Activated effector memory CD4-positive, alpha-beta T cell treated with Interleukin-2 at 50 U/mL for 16 hours (primary cell): ENCODE measurements at places on chromosomes 12 and 14.
A peak's percentile ranks its signal among the peaks of the same experiment; 100 is the strongest.

GRCh38 chr14:58828298-58828697 is 190.5 kb downstream of the DACT1 start:
- no peak for DNase-seq

DNA sequence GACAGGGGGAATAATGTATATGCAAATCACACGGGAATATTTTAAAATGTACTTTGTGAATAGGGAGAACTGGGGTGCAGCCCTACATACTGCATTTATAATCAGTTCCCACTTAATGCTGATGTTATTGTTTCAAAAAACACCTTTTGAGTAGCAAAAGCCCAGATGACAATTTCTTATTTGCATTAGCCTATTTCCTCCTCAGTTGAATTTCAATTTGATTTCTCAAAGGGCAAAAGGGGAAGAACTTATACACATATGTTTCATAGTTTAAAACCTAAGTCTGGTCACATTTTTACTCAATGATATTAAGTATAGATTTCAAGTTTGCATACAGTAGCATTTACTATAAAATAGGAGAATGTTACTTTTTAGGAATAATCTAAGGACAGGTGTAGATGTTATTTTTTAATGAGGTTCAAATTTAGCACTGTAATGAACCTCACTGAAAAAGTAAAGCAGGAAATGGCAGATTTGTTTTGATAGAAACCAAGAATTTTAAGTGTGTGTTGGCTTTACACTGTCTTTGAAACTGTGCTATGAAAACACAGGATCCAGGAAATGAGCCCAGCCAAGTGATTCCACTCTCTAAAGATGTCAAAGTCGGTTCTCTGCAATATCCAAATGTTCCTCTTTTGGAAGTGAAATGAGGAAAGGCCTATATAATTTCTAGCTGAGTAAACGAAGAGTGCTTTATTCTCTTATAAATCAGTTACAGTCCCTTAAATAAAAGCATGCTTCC is 367.4 kb downstream of the BTG1 start:
- DNase-seq: no peak

- DNase-seq: peak; percentile 70
Measured at GRCh38 chr12:57182918-57183575, 33.5 kb upstream of the NXPH4 start.

- DNase-seq: no peak
Measured at GRCh38 chr12:103053089-103053488, 95.6 kb downstream of the ASCL1 start.

GRCh38 chr12:103278329-103278728 is 217.4 kb downstream of the C12orf42 start:
- no peak for DNase-seq

- DNase-seq: no peak
Measured at GRCh38 chr12:81381951-81382350, 304.1 kb downstream of the ACSS3 start.

DNA sequence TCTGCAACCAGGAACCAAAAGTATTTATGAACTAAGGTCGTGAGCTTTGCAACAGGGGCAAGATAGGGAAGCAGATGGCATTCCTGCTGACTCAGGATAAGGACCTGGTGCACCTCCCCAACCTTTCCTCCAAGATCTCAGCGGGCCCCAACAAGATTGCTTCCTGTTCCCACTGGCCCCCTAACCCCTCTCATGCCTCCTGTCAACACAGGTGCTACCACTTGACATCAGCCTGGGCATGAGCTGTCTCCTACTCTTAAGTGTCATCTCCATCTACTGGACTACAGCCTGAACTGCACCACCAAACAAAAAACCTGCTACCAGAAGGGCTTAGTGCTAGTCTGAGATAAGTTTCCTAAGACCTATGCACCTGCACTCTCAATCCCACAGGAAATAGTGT is 32.7 kb downstream of the MED6 start:
- DNase-seq: no peak

GRCh38 chr14:22572562-22573058 is 16.4 kb downstream of the DAD1 start:
- no peak for DNase-seq

GRCh38 chr12:237026-237815 is 23.3 kb upstream of the SLC6A12 start:
- DNase-seq: no peak

- DNase-seq: no peak
Measured at GRCh38 chr12:109196332-109196731, 79.9 kb downstream of the ACACB start.

DNA sequence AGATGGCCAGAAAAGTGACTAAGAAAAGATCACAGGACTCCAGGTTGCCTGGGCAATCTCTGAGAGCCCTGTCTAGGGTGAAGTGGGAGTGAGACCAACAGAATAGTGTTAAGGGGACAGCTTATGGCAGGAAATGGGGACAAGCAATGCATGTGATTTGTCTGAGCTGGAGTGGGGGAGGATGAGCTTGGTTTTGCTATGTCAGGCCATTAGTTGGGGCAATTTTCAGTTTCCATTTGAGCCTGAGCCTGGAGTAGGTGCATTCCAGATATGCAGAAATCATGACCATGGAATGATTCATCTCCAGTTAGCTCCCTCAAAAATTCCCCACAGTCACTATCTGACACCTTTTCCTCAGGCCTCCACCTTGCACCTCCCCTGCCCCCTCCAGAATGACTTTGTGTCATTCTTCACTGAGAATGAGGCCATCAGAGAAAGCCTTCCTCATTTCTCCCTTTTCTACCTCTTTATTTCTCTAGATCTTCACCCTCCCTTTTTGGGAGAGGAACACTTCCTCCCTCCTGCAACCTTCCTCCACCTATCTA is 150.9 kb upstream of the PLEKHG7 start:
- no peak for DNase-seq

DNA sequence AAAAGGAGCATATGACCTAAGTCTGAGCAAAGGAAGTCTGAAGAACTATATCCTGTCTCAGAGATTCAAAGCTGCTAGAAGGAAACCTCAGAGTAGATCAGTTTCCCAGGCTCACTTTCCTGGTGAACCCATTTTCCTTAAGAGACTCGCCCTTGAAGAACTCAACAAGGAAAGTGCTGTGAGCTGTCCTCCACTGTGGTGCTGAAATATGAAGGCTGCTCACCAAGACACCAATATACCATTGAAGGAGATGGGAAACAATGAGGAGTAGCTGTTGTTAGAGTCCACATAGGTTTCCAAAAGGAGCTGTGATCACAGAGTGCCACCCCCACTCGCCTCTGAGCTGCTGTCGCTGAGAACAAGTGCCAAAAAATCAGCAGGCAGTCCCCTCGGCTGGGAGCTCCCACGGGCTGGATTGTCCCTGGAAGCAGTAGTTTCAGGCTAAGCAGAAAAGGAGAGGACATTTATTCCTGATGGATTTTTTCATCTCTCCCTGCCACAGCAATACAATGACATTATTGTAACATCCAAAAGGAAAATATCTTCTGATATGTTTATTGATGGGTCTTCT is 282.1 kb downstream of the RPS29 start:
- no peak for DNase-seq

GRCh38 chr12:70555081-70555480 is 82.1 kb downstream of the PTPRB start:
- no peak for DNase-seq

GRCh38 chr12:57736741-57737466 is 1.6 kb downstream of the AGAP2 start:
- no peak for DNase-seq

DNA sequence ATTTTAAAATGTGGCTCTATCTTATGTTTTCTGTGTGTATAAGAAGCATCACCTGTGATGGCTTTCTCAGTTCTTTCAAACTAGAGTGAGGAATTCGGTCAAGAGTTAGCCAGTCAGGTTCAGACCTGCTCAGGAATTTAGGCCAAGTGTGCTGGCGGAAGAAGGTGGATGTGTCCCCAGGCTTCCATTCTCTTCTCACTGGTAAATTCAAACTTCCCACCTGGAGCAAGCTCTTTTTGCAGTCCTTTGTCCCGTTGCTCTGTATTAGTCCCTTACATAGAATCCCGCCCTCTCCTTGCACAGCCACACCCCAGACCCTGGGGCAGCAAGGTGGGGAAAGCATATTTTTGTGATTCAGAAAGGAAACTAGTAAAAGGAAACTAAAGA is 124.7 kb upstream of the PWP1 start:
- no peak for DNase-seq

GRCh38 chr14:20578325-20578724 is 9.5 kb downstream of the RNASE11 start:
- no peak for DNase-seq

GRCh38 chr12:87338681-87339080 is 690.5 kb downstream of the C12orf50 start:
- DNase-seq: no peak

GRCh38 chr12:123092866-123093265 is 58.0 kb downstream of the PITPNM2 start:
- DNase-seq: no peak

GRCh38 chr12:131060011-131060703 is 106.5 kb downstream of the ADGRD1 start:
- no peak for DNase-seq
